Activated T-helper 1 cell treated with anti-CD3 and anti-CD28 coated beads, Interleukin-12 subunit alpha, Interleukin-12 subunit beta, Interleukin-2, Interleukin-4 antibody, amounts not matched to agents 30 ng/mL and 10 ng/mL and 1 ng/mL, durations not matched to agents 14 hours and 24 hours and 36 hours (primary cell): ENCODE measurements at places on chromosomes 4 and X. TPM values are rescaled to one million over a fixed set of nuclear protein-coding genes. Genes with fewer than 3 reads are reported as not detected.

CDKL5 gene
- 0.69 and 0.73 TPM in 2 replicates for total RNA-seq

- DNase-seq = no peak
These were observed 61.9 kb downstream of the HOPX start for GRCh38 chr4:56619160-56619559.

DNA sequence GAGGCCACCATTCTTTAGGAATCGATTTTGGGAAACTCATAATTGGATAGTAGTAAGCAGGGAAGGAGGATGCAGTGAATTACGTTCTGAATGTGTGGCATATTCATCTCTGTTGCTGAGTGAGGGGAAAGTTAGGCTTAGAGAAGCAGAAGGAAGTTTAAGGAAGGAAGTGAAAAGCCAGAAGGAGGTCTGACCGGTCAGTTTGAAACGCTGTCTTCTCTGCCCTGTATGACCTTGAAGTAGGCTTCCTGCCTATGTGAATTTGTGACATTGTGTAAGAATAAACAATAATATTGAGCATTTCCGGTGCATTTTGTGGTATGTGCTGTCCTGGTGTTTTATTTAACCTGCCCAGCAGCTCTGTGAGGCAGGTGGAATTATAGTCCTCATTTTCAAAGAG lies 67.3 kb downstream of the PDLIM5 start:
- no peak for DNase-seq

PROM1 gene
- not detected in 2 replicates for total RNA-seq

- no peak for DNase-seq
These were observed 2184.4 kb upstream of the AGA start for GRCh38 chr4:179626687-179627086.

DNA sequence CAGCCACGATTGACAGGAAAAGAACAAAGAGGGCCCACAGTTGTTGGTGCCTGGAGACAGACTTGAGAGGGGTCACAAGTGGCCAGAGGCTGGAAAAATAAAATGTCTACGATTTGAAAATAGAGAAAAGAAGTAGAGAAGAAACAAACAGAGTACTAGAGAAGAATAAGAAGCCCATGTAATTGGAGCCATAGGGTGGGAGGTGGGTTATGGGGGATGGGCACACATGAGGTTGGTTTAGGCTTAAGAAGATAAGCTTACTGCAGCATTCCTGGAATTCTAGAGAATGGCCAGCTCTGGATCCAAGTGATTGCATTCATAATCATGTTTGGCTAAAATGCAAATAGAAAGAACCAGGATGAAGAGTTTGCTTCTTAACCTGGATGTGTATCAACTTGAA lies 210.7 kb downstream of the MAML3 start:
- no peak for DNase-seq

DNA sequence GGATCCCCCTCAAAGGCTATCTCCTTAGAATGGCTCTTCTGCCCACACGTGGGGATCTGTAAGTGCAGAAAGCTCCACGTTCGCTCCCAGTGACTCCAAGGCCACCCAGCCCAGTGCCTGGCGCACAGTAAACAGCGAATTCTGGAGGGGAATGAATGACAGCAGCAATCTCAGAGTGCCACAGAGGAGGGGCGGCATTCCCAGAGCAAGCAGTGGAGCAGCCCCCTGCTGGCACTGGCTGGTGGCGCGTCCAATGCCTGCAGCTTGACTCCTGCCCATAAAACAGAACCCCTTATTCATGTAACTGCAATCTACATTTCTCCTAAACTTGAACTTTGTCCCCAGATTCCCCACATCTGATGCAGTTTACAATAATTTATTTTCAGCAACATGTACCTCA lies 6.9 kb upstream of the HELT start:
- no peak for DNase-seq

DNA sequence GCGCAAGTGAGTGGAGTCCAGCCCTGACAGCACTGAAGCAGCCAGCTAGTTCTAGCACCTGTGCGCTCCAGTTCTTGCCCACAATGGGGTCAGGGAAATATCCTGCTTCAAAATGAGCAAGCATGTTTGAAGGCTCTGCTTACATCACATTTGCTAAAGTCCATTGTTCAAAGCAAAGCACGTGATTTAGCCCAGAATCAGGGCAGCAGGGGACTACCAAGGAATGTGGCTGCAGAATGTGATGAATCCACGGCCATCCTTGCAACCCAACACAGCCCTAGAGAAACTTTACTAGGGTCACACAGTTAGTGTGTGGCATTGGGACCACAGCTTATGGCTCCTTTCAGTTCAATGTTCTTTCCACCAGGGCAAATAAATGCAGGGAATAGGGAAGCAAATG lies 47.3 kb upstream of the SMIM31 start:
- no peak for DNase-seq

DNA sequence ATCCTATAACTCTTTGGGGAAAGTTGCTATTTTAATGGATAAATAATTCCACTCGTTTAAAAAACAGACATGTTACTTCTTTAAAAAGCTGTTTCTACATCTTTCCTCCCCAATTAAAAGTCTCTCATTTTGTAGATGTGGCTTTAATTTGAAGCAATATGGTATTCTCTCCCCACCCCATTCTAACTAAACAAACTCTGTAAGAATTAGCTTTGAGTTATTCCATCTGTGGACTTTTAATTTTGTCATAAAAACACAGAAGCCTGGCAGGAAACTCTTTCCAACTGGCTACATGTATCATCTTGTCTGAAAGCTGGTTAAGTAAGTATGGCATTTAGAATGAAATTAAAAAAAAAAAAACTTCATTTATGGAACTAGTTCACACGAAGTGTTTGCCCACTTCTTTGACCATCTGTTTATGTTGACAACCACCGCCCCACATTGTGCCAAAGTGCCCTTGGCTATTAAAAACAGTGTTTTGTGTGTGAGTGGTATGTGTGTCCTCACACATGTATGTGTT lies 140.3 kb downstream of the NAA11 start:
- DNase-seq = no peak

DNA sequence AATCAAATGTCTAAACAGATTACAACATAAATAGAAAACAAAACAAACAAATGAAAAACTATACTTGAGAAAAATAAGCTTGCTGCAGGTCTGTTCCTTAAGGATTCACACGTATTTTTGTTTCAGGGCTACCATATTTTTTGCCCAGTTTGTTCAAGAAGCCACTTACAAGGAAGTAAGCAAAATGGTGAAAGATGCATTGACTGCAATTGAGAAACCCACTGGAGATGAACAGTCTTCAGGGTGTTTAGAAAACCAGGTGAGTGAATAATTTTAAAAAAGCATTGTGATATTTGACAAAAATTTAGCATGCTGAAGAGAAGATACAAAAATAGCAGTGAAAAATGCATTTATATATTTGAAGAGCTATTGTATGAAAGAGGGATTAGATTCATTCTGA lies 2.0 kb downstream of the AFP start:
- DNase-seq = no peak
